ENCODE measurements at places on chromosomes 12 and 14.

- DNase-seq: no peak
These were observed 304.4 kb downstream of the TMEM132D start for GRCh38 chr12:129599406-129599805.

- no peak for DNase-seq
These were observed 8.1 kb upstream of the ATL1 start for GRCh38 chr14:50551877-50552276.

GRCh38 chr12:125053821-125054220 is 11.4 kb upstream of the AACS start:
- no peak for DNase-seq

- DNase-seq: no peak
These were observed 35.4 kb downstream of the TM7SF3 start for GRCh38 chr12:26978801-26979200.

DNA sequence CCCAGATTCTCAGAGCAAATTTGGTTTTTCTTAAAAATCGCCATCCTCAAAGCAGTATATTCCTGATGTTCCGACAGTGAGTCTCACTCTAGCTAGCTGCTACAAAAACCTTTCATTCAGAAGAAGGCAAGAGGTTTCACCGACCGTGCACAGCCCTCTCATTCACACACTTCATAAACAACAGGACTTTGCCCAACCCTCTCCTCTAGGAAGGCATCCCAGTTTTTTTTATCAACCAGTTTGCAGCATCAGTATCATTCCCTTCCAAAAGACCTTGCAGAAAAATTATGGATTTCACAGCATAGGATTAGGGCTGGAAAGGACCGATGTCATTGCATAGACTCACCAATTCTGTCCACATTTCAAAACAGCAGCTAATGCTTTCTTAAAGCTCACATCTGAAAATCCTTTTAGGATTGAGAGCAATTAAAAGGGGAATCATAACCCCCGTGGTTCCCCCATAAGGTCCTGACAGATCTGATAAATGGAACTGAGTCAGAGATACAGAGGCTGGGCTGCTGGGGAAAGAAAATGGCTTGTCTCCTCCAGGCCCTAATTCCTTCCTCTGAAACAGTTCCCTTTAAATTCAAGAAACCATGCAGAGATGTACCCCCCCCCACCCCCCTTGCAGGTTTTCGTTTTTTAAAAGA is 597 bp downstream of the SVOP start:
- no peak for DNase-seq
